Stimulated activated CD4-positive, alpha-beta T cell treated with anti-CD3 and anti-CD28 coated beads, Interleukin-15, amount 100 ng/mL, for 1 hour (primary cell): ENCODE measurements at places on chromosomes 1 and 21.

- no peak for DNase-seq
These were observed 207.0 kb downstream of the BARHL2 start for GRCh38 chr1:90510143-90510542.

- DNase-seq = no peak
These were observed 699.2 kb upstream of the ZP4 start for GRCh38 chr1:238589843-238590435.

- DNase-seq = no peak
These were observed 24.4 kb upstream of the TARBP1 start for GRCh38 chr1:234503193-234504050.

GRCh38 chr1:56553046-56553445, 26.3 kb downstream of the PLPP3 start:
- DNase-seq = no peak

DNA sequence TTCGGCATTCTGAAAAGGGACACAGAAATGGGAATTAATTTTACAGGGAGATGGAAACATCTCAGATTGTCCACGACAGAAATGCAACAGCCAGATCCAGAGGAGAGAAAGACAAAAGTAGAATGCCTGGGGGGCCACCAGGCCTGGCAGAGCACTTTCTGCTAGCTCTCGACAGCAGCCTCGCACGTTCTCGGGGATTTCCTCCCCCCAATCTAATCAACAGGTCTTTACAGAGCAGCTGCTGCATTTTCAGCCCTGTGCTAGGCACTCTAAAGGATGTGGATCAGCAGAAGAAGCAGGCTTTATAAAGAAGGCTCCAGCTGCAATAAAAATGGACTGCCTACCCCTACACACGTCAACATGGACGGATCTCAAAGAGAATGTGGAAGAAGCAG, 10.6 kb downstream of the CSRP1 start:
- DNase-seq = no peak

GRCh38 chr1:40210511-40211204, 37.1 kb upstream of the TMCO2 start:
- no peak for DNase-seq

GRCh38 chr1:113542221-113542701, 151.9 kb downstream of the MAGI3 start:
- DNase-seq = no peak

- DNase-seq = no peak
These were observed 23.6 kb downstream of the VANGL2 start for GRCh38 chr1:160423966-160424365.

DNA sequence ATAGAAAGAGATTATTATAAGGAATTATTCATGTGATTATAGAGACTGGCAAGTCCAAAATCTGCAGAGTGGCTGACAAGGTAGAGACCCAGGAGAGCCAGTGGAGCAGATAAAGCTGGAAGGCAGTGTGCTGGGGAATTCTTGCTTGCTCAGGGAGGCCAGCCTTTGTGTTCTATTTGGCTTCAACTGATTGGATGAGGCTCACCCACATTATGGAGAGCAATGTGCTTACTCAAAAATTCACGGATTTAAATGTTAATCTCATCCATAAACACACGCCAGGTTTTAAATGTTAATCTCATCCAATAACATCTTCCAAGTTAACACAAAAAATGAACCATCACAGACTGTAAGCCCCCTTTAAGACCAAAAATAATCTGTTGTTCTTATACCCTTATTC, 30.2 kb upstream of the PHGDH start:
- DNase-seq = no peak

DNA sequence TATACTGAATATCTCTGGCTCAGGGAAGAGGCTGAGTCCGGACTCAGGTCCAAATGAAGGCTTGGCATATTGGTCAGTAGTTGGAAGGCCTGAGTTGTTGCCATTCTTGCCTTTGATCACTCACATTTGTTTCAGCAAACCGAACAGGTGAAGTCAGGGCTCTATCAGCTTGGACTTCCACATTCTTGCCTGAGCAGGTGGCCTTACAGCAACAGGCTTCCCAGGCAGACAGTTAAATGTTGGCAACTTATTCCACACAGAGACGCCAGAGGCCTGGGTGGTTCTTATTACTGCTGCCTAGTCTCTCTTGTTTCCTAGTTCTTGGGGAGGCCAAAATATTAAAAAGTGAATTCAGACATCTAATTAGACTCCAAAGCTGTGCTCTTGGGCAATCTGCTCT, 36.6 kb downstream of the XCL2 start:
- no peak for DNase-seq

DNA sequence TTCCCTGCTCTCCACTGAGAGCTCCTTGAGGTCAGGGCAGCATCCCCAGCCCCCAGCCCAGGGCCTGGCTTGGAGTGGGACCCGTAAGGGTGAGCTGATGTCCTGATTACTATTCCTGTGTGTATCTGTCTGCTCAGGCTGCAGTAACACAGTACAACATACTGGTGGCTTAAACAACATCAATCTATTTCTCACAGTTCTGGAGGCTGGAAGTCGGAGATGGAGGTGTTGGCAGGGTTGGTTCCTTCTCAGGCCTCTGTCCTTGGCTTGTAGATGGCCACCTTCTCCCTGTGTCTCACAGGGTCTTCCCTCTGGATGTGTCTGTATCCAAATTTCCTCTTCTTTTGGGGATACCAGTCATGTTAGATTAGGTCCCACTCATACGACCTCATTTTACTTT, 246.4 kb upstream of the POU3F1 start:
- no peak for DNase-seq

- DNase-seq = no peak
These were observed 66.1 kb downstream of the NID1 start for GRCh38 chr1:235998812-235999211.

GRCh38 chr21:38688068-38688467, 117.7 kb upstream of the ETS2 start:
- no peak for DNase-seq

GRCh38 chr1:15311880-15312279, 64.9 kb downstream of the FHAD1 start:
- no peak for DNase-seq

DNA sequence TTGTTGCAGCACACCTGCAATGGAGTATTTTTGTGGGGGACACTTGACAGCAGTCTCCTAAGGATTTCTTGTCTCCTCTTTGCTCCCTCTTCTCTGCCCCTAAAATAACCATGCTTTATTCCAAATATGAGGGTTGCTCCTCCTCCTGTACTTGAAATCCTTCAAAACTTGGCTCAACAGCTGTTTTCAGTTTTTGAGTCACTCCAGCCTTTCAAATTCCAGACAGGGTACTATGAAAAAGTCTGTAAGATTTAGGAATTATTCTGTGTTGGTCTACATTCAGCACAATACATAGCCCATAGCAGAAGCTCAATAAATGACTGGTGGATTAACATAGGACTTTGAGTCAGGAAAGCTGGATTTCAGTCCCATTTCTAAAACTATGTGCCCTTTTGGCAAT, 5.5 kb downstream of the AP4B1 start:
- no peak for DNase-seq

DNA sequence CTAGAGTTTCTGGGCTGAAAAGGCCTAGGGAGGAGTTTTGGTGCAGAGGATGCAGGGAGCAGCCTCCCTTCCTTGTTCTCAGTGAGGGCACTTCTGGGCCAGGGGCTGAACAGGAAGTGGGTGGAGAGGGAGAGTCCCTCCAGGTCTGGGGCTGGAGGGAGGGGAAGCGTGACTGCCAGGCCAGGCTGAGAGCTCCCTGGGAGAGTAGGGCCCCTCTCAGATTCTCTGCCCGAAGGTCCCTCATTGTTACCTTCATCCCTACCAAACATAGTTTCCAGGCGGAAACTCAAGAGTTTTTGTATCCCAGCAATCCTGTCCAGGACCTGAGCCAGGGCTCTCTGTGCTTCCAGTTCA, 36.8 kb downstream of the CITED4 start:
- DNase-seq = no peak

- DNase-seq = peak; percentile 62
These were observed 11.1 kb upstream of the ARHGEF2 start for GRCh38 chr1:155989242-155990004.

DNA sequence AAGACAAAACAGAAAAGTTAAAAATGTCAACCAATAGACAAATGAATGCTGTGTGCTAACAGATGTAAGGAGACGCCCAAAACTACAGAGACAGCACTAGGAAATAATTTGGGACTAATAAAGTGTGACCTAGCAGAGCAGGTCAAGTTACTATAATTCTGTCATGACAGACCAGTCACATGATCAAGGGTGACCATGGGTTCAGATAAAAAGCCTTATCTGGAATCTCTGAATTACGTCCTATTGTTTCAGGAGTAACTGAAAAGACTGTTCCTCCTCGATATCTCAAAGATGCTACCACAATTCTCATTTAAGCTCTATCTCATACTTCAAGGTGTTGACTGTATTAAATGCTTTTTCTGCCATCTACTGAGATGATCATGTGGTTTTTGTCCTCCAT, 31.6 kb downstream of the PARP1 start:
- DNase-seq = no peak

DNA sequence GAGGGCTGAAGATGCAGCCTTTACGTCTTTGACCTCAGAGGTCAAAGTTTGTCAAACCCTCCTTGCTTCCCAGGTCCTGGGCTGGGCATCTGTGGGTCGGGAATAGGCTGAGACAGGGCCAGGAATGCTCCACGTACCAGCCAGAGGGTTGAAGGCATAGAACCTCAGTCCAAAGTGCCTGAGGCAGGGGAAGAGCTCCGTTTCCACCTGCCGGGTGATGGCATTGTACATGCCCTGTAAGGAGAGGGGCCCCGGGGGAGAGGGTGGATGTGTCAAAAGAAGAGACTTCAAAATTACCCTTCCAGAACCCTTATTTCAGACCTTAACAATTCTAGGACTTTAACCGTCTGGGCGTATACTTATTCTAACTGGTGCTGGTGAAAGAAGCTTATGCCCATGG, 3.7 kb downstream of the AKR7A3 start:
- DNase-seq = no peak

GRCh38 chr1:84742653-84743052, 52.4 kb upstream of the SSX2IP start:
- DNase-seq = no peak

DNA sequence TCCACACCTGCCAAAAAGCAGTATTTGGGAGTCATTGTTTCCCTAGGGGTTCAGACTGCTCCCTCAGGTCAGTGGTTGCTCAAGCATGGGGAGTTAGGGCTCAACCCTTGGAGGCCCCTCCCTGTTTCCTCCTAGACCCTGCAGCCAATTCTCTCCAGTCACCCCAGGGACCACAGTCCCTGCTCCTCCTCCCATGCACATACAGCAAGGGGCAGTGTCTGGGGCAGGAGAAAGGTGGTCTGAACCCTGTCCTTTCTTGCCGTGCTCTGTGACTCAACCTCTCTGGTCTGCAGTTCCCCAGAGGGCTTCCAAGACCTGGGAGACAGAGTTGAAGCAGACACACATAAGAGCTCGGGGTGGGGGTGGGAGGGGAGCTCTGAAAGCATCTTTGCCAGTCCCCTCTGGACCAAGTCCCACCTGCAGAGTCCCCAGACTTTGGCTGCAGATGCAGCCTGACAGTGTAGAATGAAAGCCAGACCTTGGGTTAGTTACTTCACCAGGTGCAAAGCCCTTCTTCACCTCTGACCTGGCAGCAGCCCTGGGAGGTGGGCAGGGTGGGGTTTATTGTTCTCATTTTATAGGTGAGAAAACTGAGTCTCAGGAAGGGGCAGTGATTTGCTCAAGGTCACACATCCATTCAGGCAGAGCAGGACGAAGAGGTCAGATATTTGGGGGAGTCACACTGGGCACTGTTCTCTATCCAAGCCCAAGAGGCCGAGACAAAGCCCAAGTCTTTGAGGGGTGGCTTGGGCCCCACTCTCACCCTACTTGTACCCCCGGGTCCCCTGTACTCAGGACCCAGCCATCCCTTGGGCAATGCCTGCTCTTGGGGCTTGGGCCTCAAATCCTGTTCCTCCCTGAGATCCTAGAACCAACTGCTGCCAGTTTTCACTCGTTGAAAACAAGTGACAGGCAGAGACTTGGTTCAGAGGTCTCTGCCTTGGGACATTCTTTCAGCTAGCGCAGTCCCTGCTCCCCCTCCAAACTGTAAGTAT, 748 bp downstream of the PDZK1IP1 start:
- DNase-seq = no peak

GRCh38 chr1:33455539-33456501, 16.6 kb upstream of the ZSCAN20 start:
- no peak for DNase-seq

GRCh38 chr1:8462371-8462892, 144.5 kb downstream of the SLC45A1 start:
- DNase-seq = no peak

- no peak for DNase-seq
These were observed 241.0 kb upstream of the SGIP1 start for GRCh38 chr1:66292944-66293343.

- no peak for DNase-seq
These were observed 26.1 kb downstream of the IRF2BP2 start for GRCh38 chr1:234583755-234584419.

DNA sequence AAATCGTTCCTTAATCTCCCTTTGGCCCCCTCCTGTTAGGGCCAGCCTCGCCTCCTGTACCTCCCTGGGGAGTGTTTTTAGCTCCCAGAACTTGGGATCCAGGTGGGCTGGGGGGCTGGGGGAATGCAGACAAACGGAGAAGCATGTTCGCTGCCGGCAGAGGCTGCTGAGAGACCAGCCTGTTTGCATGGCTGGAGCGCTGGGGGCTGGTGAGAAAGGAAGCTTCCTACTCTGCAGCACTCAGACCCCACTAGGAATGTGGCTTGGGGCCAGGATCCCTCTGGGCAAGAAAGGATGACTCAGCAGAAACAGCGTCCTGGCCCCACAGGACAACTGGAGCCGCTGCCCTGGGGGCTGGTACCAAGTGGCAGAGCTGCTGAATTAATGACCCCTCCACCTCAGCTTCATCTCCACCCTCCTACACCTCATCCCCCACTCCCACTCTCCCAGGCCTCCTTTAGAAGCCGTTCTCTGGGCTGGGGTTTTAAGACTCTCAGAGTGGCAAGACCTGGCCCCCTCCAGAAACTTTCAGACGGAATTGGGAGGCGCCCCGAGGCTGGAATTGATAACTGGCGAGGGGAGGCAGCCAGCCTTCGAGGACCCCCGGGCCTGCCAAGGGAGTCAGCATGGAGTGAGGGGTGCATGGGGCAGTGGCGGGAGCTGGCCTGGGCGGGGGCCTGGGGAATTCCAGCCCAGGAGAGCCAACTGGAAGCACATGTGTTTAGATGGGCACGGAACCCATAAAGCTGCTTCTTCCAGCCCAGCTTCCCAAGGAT, 28.5 kb upstream of the EPS8L3 start:
- DNase-seq = no peak

- no peak for DNase-seq
These were observed 47.7 kb downstream of the NMNAT2 start for GRCh38 chr1:183370399-183371058.

- DNase-seq = no peak
These were observed 73.4 kb downstream of the PLPPR5 start for GRCh38 chr1:98931128-98931835.

GRCh38 chr1:11531314-11531870, 52.4 kb downstream of the DISP3 start:
- DNase-seq = no peak
